ENCODE measurements at places on chromosomes 1 and 21.

GRCh38 chr1:24996456-24996855, 66.4 kb upstream of the RUNX3 start:
- no peak for DNase-seq

GRCh38 chr1:3030663-3031381, 9.6 kb downstream of the ACTRT2 start:
- no peak for DNase-seq

GRCh38 chr1:10733474-10734366, 62.7 kb downstream of the CASZ1 start:
- no peak for DNase-seq

DNA sequence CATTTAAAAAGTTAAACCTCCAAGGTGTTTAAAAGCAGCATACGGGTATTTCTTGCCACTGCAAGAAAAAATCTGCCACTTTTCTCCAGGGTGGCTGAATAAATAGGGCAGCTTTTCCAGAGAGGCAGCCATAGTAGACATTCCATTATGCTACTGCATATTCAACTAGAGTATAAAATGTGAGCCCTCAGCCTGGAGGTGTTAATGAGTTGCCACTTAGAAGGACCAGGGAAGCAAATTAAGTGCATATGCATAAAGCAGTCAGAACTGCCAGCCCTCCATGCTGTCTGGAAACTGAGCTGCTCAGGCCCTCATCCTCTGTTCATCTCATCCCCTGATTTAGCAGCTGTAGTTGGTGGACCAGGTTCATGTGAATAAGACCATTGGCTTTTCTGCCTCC, 99.4 kb downstream of the DIRAS3 start:
- DNase-seq = no peak

DNA sequence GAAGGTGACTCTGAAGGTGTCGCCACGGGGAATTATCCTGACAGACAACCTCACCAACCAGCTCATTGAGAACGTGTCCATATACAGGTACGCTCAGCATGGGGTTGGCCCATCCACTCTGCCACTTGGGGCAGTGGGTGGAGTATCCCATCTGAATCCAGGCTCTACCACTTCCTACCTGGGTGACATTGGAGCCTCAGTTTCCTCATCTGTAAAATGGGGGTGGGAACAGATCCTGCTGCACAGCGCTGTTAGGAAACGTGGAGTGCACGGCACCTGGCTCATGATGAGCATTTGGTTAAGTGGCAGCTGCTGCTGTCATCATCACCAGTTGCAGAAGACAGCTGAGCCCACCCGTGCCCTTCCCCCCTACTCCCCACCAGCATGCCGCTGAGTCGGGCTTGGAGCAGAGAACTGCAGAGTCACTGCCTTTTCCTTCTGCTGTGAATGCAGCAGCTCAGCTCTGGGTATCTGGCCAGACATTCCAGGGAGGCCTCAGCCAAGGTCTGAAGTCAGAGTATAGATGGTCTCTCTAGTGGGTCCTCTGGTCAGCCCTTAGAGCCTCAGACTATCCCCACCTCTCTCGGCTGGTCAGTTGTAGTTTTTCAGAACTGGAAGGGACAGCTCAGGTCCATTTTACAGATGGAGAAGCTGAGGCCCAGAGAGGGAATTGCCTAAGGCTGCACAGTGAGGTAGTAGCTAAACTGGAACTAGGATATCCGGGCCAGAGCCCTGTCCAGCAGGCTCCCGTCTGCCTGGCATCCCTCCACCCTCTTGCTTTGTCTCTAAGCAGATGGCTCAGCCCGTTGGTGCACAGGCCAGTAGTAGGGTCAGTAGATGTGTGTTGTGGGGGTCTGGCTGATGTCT, 11.7 kb downstream of the LDLRAP1 start:
- no peak for DNase-seq

GRCh38 chr21:42175110-42175710, 43.7 kb upstream of the ABCG1 start:
- DNase-seq = no peak

- DNase-seq = no peak
Measured at GRCh38 chr1:173418107-173418985, 58.8 kb upstream of the PRDX6 start.

Measured in forelimb muscle (tissue), 1 donor.